ENCODE measurements at places on chromosomes 16 and 17.
A peak's percentile ranks its signal among the peaks of the same experiment; 100 is the strongest.

DNA sequence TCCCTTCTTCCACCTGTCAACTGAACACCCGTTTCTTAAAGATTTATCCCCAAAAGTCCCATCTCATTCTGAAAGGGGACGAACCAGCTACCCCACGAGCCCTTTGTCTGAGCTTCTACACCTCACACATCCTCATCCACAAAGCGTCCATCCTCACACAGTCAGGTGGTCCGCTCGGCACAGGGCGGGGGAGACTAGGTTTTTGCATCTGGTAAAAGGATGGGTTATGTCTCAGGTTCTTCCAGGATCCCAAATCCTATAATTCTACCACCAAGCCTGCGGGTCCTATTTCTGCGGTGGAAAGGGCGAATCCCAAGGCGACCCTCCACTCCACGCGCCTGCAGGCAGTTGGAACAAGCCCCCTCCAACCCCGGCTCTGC lies 458 bp downstream of the GFOD2 start:
- DNase-seq = peak; percentile 42

- peak; percentile 62 for DNase-seq
Measured at GRCh38 chr17:49218941-49219913, 8.7 kb downstream of the ABI3 start.

GRCh38 chr16:50584033-50584722 lies 36.0 kb downstream of the NKD1 start:
- DNase-seq = no peak

DNA sequence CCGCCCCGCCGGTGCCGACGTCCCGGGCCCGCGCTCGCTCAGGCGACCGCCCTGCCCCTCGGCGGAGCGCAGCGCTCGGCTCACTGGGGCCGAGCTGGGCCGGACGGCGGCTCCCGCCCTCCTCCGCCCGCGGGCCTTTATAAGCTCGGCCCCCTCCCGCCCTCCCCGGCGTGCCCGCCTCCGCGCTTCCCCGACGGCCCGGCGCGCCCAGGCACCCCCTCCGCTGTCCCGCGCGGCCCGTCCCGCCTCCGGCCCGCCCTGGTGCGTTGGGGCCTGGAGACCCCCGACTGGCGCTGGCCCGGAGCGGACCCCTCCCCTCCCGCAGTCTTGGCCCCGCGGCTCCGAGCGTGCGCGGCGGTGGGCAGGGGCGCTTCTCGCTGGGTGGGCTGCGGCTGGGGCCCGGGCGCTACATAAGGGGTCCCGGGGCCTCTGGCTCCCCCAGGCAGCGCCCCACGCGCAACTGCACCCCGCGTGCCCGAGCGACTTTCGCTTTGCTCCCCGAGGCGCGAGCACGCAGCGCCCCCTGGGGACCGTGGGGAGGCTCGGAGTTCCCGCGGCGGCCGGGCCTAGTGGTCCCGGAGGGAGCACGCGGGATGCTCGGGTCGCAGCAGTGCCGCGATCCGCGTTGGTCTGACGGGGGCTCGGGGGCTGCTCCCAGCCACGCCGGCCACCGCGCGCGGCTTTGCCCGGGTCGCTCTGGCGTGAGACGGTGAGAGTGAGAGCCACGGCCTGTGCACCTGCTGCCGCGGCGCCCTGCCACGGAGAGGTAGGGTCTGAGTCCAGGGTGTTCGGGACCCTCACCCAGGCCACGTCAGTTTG lies at the start of gene PIEZO1:
PIEZO1 (minus strand) TSS at position 115 of the 819 bp plus-strand sequence. CDS start 256 bp downstream, outside the sequence.
- DNase-seq = peak; percentile 83

GRCh38 chr17:56934280-56934679 lies 20.4 kb upstream of the TRIM25 start:
- DNase-seq = no peak

GRCh38 chr17:81666092-81666341 lies 388 bp downstream of the OXLD1 start:
- no peak for DNase-seq

DNA sequence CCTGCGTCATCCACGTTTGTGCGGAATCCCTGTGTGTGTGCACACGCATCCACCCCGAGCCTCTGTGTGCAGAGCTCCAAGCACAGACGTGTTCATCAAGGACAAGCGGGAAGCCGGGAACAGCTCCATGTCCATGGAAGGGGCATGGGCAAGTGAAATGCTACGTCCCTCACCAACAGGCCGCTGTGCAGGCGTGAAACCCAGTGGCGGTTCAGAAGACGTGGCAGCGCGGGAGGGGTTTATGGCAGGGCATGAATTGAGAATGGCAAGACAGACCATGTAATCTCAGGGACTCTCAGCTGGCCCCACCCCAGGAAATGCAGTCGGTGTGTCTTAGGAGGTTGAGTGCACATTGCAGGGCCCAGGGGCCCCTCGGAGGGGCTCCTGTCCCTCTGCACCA lies 52.7 kb downstream of the TBC1D16 start:
- DNase-seq = no peak

DNA sequence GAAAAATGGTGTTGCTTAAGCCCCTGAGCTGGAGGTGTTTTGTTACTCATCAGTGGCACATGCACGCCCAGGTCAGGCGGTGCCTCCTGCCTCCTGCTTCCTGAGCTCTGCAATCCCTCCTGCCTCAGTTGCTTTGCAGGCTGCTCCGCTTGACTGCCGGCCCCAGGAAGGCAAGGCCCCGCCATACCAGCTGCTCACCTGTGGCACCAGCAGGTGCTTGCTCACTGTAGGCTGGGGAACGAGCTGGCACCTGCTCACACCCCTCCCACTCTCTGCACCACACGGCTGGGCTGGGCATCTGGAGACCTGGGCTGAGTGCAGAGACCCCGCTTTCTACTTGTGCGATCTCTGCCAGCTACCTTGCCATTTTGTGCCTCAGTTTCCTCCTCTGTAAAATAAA lies 200.2 kb downstream of the RBFOX3 start:
- no peak for DNase-seq

DNA sequence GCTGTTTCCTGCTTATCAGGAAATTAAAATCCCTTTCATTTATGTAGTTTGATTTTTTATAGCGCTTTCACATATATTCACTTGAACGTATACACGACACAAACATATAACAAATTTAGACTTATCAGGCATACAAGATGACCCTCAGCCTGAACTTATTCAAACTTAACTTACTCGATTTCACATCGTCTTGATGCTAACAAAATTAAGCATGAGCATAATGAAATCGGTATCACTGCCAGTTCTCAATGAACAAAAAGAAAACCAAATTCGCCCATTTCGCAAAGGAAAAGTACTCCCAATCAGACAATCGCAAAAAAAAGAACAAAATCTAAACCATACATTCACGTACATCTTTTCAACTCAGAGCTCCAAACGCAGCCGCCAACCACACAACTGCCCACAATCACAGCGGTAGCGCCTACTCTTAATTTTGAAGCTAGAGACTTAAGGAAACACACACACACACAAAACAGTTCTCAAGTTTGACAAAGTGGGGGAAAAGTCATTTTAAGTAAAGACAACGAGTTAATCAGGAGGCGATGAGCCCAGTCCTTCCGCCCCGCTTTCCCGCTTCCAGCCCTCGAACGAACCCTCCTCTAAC lies 1.1 kb downstream of the GJC1 start:
- no peak for DNase-seq

DNA sequence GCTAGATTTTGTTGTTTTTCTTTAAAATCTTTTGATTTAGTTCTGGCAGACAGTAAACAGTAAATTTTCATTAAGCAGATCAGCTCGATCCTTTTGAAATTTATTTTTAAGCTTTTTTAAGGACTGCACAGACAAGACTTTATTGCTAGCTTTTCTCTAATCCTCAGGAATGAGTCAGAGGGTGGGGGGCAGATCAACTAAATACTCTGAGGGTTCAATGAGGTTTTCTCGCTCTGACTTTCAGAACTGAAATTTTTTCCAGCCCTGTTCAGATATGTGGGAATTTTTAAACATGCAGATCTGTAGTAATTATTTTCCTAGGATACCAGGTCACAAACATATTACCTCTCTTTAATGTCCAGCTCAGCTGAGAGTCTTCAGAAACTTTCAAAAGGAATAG lies 977.2 kb downstream of the CDH11 start:
- DNase-seq = no peak

DNA sequence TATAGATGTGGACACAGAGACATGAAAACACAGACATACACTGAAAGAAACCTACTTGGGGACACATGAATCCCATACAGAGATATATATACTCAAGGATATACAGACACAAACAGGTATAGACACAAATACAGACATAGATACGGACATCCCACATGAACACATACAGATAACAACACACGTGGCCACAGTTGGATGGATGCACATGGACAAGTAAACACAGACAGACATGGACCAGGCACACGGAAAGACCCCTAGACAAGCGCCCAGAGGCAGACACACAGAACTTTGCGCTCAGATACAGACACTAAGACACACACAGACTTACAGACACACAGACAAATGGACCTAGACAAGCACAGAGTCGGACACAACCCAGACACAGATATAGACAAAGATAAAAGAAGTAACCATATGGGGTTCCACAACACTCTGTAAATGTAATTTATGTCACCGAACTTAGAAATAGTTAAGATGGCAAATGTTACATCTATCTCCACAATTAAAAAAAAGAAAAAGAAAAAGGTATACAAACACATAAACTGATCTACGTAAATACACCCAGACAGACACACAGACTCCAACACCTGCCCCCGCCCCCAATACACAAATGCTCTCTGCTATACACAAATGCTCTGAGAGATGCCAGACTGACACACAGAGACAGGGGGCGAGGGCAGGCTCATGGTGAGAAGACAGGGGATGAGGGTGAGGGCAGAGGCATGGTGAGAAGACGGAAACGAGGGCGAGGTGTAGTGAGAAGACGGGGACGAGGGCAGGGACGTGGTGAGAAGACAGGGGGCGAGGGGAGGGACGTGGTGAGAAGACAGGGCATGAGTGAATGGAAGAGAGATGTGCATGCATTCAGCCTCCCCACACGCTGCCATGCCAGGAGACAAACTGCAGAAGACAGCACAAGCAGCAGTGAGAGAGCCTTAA lies 118.3 kb downstream of the SMG6 start:
- no peak for DNase-seq

- no peak for DNase-seq
Measured at GRCh38 chr16:85631802-85632393, 18.8 kb downstream of the GSE1 start.

DNA sequence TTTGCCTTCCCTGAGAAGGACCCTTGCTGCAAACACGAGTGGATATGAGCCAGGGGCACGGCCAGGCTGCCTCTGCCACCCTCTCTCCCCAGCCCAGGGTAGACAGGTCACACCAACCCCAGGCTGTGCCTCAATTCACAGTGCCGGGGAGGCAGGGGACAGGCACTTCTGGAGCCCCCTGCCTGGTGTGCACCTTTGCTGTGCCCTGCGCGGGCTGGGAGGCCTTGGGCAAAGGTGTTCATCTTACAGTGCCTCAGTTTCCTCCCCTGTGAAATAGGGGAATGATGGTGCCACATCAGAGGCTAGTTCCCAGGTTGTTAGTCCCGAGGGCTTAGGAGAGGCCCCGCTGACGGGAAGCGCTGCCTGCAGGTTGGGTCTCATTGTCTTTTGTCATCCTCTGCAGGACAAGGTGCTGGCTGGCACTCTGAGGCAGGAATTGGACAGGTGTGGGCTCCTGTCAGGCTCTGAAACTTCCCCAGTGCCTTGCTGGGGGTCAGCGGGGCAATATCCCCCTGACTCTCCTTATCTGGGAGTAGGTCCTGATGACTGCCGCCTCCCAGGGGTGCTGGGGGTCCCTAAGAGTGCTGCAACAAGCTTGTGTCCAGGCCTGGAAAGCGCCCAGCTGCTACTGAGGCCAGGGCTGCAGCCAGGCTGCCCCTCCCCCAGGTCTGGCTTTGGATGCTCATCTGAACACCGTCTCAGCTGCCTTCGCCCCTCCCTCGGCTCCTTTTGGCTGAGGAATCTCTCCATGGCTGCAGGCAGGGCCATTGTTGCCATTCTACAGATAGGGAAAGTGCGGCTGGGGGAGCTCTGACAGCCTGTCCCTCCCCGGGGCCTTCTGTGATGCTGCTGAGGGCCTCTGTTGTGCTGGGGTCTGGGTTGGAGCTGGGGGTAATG lies 3.1 kb downstream of the PRSS21 start:
- no peak for DNase-seq

DNA sequence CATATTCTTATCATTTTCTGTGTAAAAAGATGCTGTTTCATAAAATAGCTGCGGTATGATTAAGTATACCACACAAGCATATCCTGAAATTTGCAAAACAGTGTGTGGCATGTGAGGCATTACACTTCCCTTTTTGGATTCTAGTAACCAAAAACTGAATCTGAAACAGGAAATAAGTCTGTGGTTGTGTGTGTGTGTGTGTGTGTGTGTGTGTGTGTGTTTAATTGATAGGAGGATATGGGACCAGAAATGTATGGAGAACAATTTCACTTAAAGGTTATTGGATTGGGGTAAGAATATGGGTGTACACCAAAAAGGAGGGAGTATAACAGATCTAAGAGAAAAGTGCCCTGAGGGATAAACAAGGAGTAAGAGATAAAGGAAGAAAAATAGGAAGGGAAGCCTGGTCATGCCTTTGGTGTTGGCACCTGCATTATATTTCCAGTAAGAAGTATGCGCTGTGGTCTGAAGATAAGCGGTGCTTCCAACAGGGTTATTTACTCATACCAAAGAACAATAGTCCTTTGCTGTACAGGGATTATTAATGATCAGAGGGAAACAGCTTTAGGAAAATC lies 4.0 kb downstream of the LYRM1 start:
- DNase-seq = no peak

DNA sequence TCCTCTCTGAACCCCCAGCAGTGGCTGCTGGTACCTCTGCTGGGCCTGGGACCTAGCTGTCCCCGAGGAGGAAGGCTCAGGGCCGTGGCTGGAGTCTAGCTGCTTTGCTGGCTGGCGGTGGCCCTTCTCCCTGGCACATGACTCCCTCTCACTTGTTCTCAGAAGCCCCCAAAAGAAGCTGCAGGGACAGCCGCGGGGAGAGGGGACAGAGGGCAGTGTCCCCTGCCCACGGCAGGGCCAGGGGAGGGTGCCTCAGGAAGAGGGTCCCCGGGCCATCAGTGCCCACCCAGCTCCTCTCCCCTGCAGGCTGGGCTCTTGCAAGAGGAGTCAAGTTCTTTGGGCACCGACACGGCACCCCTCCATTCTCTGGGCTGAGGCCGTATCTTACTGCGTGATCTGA lies 46.6 kb downstream of the VAC14 start:
- DNase-seq = no peak

DNA sequence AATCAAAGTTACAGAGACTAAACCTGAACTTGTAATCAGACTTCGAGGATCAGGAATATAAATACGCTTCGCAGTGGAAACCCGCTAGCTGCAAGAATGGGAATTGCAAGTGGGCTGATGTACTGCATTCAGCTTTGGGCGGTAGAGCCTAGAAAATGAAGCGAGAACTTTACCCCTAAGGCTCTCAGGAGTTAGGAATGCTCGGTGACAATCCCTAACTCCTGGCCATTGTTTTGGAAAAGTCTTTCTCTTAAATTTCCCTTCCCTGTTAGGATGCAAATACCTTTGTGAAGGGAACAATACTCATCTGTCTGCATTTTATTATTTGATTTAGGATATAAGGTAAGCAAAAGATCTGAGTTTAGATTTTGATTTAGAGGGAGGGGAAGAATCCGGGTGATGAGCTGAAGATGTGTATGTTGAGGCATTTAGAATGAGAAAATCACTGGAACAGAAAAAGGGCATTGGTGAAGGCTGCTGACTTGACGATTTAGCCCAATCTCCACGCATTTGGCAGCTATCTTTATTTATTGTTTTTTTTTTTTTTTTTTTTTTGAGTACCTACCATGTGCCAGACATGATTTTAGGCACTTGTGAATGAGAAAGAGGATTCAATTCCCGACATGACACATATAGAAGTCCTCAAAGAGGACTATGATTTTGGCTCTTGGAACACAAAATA lies 2.2 kb upstream of the TOX3 start:
- DNase-seq = no peak

- DNase-seq = peak; percentile 38
Measured at GRCh38 chr17:49387498-49388289, 25.6 kb upstream of the ZNF652 start.
